IPS DF 19.7 (cell line): ENCODE measurements at places on chromosomes 12 and 14.

DNA sequence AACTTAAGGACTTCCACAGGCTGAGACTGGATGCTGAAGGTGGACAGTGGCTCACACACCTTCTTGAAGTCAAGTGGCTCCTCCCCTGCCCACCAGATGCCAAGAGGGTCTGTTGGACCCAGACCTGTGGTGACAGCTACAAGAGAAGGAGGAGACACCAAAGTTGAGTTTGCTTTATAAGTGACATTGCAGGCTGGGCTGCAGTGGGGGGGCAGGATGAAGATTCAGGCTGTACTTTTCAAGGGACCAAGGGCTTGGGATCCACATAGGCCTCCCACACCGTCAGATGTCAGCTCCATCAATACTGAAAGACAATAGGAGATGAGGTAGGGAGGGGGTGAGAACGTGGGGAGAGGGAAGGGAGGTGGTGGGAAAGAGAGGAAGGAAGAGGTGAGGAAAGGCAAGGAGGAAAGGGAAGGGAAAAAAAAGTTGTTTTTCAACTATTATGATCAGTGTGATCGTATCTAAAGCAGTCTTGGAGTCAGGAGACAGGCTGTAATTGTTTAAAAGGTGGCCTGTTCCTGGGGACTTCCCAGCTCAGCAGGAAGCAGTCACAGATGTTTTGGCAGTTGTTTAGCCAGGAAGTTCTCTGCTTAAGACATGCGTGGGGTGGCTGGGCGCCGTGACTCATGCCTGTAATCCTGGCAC lies 84.1 kb upstream of the RESF1 start:
- no peak for DNase-seq

DNA sequence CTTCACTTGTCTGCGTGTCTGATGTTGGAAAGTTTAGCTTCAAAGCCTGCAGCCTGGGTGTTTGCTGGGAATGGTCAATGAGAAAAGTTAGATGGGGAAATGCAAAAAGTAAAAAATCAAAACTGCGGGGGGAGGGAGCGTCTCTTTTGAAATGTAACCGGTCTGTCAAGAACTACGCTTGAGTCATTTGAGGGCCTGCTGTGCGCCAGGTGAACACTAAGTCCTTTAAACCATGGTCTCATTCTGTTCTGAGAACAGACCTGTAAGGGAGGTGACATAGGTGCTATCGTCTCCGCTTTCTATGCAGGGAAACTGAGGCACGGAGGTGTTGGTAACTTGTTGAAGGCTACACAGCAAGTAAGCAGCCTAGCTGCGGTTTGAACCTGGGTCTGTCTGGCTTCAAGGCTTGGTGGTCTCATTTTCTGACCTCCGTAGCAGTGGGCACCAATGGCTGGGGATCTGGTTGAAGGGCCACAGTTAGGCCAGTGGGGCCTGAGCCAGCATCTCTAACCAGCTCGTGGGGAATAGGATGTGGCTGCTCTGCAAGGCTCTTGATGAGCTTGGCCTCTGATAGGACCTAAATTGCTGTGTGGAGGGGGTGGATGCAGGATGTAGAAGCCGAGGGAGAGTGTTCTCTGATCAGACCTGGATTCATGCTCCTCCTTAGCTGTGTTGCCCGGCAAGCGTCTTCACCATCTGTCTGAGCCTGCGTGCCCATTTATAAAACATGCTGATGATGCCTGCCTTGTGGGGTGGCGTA lies 41.5 kb downstream of the KCTD10 start:
- DNase-seq, result no peak

DNA sequence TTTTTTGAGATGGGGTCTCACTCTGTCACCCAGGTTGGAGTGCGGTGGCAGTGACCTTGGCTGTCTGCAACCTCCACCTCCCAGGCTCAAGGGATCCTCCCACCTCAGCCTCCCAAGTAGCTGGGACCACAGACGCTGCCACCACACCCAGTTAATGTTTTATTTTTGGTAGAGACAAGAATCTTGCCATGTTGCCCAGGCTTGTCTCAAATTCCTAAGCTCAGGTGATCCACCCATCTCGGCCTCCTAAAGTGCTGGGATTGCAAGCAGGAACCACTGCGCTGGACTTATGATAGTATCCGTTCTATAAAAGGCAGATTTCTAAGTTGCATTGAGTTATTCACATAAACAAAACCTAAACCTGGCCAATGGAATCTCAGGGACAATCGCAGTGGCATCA lies 321.1 kb upstream of the PRICKLE1 start:
- DNase-seq, result no peak

GRCh38 chr12:45729233-45730083 lies at the start of gene ARID2:
Gene ARID2 (plus strand): TSS chr12:45729706. CDS start chr12:45729837, 131 bp downstream.
- DNase-seq, result no peak

GRCh38 chr14:101131451-101131916 lies 228.0 kb upstream of the RTL1 start:
- DNase-seq, result no peak

GRCh38 chr12:94952325-94952724 lies 51.2 kb downstream of the NDUFA12 start:
- DNase-seq, result no peak
